Activated CD4-positive, alpha-beta T cell treated with anti-CD3 and anti-CD28 coated beads for 4 hours (primary cell): ENCODE measurements at places on chromosomes 4 and X.
A peak's percentile ranks its signal among the peaks of the same experiment; 100 is the strongest.

DNA sequence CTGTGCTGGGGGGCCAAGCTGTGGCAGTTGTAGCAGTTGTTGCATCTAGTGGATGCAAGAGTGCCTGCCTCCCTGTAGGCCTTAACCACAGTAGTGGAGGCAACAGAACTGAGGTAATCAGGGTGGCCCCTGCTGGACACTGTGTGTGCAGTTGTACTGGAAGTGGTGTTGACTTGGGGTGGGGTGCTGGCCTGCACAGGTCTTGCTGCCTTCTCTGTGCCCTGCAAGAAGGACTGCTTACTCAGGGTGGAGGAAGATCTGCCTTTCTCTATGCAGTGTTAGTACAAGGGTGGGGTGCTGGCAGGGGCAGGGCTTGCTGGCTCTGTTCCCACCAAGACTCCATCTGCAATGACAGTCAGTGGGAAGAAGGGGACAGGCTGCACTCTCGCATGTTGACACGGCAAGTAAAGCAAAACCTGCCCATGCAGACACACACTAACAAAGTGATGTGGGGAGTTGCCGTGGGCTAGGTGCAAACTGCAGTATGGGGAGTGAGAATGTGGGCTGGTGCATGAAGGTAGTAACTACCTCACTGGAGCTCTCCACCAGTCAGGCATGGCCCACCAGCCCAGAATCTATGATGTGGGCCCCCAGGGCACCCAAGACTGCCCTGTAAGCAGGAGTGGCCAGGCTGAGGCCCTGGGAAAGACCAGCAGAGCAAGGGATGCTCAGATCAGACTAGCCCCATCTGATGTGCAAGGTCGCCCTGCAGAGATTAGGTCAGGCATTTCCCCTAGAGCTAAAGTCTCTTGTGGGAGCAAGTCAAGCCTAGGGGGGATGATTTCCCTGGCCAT is 594.9 kb downstream of the TECRL start:
- no peak for DNase-seq

DNA sequence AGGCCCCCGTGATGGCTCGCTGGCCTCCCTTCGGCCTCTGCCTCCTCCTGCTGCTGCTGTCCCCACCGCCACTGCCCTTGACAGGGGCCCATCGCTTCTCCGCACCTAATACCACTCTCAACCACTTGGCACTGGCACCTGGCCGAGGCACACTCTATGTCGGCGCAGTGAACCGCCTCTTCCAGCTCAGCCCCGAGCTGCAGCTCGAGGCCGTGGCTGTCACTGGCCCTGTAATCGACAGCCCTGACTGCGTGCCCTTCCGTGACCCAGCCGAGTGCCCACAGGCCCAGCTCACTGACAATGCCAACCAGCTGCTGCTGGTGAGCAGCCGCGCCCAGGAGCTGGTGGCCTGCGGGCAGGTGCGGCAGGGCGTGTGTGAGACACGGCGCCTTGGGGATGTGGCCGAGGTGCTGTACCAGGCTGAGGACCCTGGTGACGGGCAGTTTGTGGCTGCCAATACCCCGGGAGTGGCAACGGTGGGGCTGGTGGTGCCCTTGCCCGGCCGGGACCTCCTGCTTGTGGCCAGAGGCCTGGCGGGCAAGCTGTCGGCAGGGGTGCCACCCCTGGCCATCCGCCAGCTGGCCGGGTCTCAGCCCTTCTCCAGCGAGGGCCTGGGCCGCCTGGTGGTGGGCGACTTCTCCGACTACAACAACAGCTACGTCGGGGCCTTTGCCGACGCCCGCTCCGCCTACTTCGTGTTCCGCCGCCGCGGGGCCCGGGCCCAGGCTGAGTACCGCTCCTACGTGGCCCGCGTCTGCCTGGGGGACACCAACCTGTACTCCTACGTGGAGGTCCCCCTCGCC is 3.0 kb downstream of the PLXNB3 start:
- no peak for DNase-seq

GRCh38 chrX:125405339-125405738 is 85.7 kb downstream of the TEX13C start:
- DNase-seq: no peak

DNA sequence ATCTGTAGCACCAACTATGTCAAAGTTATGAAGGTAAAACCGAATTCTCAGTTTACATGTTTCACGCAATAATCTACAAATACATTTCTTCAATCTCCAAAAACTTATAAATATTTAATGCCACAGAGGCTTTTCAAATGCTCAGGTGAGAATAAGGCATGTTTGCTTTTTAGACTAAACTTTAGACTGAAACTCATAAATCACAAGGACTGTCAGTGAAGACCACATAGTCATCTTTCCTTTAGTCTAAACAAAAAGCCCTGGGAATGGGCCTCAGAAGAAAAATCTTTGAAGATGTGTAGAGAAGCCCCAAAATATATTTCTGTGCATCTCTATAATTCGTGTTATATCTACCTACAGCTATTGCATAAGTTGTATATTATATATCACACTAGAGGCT is 54.5 kb upstream of the DCTD start:
- DNase-seq: no peak

GRCh38 chrX:23263892-23264291 is 70.8 kb upstream of the PTCHD1 start:
- no peak for DNase-seq

- no peak for DNase-seq
These were observed 40.2 kb downstream of the ADH7 start for GRCh38 chr4:99394896-99395295.

GRCh38 chr4:61320631-61321030 is 120.5 kb downstream of the ADGRL3 start:
- DNase-seq: no peak

DNA sequence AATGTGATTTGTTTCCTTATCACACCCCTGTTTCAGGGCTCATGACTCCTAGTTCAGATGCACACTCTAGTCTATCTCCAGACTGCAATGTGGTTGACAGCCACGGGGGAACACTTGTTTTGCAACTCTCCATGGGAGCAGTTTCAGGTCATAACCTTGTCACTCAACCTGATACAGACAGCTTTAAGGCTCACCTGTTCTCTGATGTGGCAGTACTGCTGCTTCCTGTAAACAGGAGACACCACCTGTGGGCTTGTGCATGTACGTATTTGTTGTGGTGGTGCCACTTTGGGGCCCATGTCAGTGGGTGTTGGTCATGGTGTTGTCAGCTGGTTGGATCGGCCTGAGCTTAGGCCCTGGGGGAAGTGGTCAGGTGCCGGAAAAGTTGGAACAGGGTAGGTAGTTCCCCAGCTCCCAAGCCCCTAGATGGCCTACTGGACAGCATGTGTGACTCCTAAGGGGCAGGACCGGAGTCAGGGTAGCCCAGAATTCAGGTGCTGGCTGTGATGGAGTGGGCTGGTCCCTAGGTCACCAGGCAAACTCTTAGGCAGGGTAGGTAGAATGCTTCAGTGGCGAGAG is 46.2 kb downstream of the FAM9B start:
- DNase-seq: peak; percentile 3

- no peak for DNase-seq
These were observed 34.3 kb downstream of the CLDN34 start for GRCh38 chrX:10001496-10001895.

DNA sequence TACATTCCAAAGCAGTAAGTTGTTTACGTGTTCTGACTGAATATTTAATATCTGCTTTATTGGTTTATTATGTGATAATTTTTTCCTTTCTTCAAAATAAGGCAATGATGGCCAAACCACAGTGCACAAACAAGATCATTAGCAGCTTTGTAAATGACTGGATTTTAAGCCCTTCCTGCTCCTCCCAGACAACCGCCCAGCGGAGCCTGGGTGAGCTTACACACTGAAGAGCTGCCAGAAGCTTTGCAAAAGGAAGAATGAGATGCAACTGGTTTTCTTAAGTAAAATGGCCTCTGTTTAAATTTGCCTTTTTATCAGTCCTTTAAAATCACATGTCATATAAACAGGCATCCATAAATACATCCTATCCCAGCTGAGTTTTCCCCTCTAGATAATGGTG is 52.2 kb downstream of the SPARCL1 start:
- DNase-seq: no peak

DNA sequence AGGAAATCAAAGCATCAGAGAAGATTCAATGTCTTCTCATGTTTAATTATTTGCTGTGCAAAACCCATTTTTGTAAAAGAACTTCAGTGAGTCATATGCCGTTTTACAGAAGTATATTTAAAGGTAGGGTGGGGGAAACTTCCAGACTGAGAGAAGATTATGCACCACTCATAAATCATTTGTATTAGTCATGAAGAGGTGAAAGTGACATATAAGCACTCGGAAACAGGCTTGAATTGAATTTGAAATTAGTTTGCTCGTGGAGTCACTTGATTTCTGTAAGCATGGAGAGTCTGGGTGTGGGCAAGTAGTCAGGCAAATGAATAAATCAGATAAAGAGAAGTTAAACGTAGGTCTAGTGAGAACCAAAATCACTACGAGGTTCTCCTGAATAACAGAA is 335.1 kb downstream of the ANK2 start:
- DNase-seq: no peak

DNA sequence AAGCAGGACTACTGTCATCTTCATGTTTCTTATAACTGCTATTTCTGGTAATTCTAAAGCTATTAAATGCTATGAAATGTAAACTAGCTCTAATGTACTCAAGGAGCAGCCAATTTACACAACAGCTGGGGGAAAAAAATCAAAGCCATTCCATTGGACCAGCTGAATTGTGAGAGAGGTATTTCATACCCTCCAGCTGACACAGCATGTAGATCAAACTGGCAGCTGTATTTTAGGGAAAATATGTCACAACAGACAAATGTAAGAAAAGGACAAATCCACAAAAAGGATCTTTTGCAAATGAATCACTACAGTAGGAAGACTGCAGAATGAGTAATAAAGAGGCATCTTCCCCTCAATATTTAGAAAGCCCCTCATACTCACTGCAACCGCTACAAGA is 65.2 kb upstream of the FAM47B start:
- no peak for DNase-seq

DNA sequence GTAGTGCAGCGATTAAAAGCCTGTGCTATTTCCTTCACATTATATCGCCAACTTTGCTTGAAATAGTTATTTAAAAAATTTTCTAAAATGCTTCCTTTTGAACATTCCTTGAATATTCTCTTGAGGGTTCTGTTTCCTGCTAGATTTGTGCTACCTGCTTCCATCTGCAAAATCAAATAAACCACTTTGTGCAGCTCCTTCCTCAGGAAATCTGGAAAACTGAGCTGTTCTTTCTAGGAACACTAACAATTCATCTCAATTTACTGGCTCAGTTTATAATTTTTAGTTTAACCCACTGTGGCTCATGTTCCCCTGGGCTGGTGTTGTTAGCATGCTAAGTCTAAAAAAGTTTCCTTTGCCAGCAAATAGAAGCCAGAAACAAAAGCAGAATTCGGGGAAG is 88.1 kb upstream of the LCORL start:
- no peak for DNase-seq

- DNase-seq: no peak
These were observed 327.1 kb upstream of the VCX start for GRCh38 chrX:7515681-7516413.

- DNase-seq: no peak
These were observed 66.7 kb downstream of the LHFPL1 start for GRCh38 chrX:112613039-112613438.

GRCh38 chrX:69161786-69162349 is 3.4 kb downstream of the PJA1 start:
- DNase-seq: no peak

DNA sequence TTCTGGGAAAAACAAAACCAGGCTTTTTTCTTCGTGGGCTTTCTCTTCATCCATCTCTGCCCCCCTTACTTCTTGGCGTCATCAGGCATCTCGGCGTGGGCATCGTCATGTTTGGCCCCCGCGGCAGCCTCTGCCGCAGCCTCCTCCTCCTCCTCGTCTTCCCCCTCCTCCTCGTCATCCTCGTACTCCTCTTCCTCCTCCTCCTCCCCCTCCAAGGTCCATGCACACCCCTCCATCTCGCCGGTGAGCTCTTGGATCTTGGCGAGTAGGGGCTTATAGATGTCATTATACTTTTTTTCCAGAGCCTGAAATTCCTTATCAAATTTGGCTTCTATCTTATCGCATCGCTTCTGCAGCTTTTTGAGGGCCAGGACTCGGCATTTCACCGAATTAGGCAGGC is 488 bp downstream of the NAP1L5 start:
- DNase-seq: peak; percentile 8

DNA sequence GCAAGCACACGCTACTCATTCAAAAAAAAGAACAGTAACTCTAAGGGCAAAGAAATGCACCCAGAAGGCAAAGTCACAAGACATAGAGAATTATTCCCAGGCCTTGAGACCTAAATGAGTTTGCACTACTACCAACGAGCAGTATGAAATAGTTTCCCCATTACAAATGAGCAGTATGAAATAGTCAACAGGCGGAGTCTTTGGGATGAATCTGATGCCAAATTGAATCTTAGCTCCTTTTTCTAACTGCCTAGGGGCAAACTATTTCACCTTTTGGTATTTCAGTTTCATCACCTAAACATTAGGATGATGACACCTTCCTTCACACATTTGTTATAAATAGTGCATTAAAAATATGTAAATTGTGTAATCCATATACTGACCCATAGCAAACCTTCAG is 213.0 kb upstream of the FAT4 start:
- DNase-seq: no peak

DNA sequence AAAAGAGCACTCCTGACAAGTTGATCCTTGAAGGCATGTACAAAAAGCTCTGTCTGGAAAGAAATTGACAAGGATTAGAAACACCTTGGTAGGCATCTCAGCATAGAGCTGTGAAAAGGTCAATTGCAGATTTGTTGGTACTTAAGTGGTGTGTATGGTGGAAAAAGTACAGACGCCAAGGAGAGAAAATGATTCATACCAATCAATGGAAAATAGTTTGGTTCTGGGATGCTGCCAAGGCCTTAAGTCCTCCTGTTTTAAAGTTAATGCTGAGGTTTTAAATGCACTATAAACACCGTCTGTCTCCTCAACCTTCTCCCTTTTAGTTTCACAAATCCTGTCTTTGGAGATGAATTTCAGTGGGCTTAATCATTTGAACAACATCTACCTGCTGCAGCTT is 524.1 kb downstream of the IL15 start:
- DNase-seq: no peak

- DNase-seq: no peak
These were observed 342.3 kb upstream of the GRID2 start for GRCh38 chr4:91961504-91961903.

DNA sequence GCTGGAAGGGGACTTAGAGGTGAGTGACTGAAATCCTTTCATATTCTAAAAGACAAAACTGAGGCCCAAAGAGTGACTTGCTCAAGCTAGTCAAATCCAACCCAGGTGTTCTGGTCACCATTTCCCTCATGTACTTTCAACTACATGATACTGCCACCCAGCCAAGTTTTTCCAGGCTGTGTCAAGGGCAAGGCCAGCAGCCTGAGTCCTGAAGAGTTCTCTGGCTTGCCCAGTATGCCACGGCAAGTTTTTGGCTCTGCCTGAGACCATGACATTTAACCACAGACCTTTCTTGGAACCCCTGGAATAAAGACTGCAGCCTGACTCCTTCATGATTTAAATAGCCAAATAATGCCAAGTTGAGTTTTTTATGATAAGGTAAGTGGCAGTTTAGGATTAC is 10.7 kb upstream of the TMEM164 start:
- DNase-seq: no peak

DNA sequence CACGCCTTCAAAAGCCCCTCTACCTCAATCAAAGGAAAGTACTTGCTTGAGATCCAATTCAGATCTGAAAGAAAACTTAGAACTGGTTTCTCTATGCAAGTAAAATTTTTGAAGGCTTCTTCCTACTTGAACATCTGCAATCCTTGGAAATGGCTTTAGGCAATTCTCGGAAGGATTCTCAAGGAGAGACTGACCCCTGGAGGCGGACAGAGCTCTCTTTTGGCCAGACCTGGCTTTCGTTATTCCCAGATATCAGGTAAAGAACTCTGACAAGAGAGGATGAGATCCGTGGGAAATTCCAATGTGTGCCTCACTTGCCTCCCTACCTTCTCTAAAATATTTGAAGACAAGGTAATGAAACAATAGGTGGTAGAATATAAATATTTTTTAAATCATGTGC is 670.3 kb upstream of the FAM241A start:
- DNase-seq: no peak
